ENCODE measurements at places on chromosomes 6 and 20. TPM values are rescaled to one million over a fixed set of nuclear protein-coding genes. Genes with fewer than 3 reads are reported as not detected.

WFDC2 gene
- not detected for total RNA-seq

PDE7B gene
- total RNA-seq = 5.5 TPM

SLC17A3 gene
- not detected for total RNA-seq

PXT1 gene
- total RNA-seq = 0.08 TPM

RALY gene
- total RNA-seq = 76.9 TPM

VAPB gene
- total RNA-seq = 14.6 TPM

TXLNB gene
- 0.23 TPM for total RNA-seq

QKI gene
- total RNA-seq = 105 TPM

JAG1 gene
- total RNA-seq = 126 TPM

SNTA1 gene
- total RNA-seq = 27.0 TPM

NOL4L gene
- 3.4 TPM for total RNA-seq

TMEM74B gene
- total RNA-seq = not detected

RBM24 gene
- total RNA-seq = 12.9 TPM

ZSWIM3 gene
- total RNA-seq = 5.9 TPM

FAXC gene
- 0.15 TPM for total RNA-seq

SH3BGRL2 gene
- 1.3 TPM for total RNA-seq

XKR7 gene
- total RNA-seq = not detected

HLA-DQA2 gene
- total RNA-seq = not detected

CCN6 gene
- not detected for total RNA-seq

RAMACL gene
- total RNA-seq = 1.1 TPM

BMP7 gene
- under 0.01 TPM for total RNA-seq

CCDC167 gene
- total RNA-seq = 6.8 TPM

MAP7 gene
- total RNA-seq = 0.82 TPM

PDE10A gene
- total RNA-seq = 1.9 TPM

ARMC2 gene
- total RNA-seq = 1.9 TPM

PTPRT gene
- not detected for total RNA-seq

ASIP gene
- total RNA-seq = not detected

SALL4 gene
- total RNA-seq = 0.15 TPM

PHACTR3 gene
- not detected for total RNA-seq

Data from smooth muscle cell of the coronary artery (primary cell).